ENCODE measurements at places on chromosomes 12 and 14.

- DNase-seq = no peak
Measured at GRCh38 chr14:64209444-64210131, 84.6 kb downstream of the ESR2 start.

GRCh38 chr12:116434155-116435011 is 124.8 kb upstream of the MAP1LC3B2 start:
- peak; percentile 45 for DNase-seq

DNA sequence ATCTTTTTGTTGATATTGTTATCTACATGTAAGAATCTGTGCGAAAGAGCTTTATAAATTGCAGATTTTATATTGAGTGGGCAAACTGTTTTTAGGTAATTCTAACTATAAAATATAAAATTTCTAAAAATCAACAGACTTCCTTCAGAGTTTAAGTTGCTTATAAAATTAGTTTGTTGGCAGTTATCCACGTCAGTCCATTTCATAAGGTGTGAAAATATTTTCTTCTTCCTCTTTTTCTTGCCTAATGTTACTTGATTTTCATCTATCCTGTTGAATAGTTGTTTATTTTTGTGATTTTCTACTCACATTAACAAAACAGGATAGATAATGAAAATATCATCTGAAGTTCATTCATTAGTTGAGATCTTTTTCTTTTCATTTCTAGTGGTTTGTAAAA is 58.0 kb downstream of the RASSF8 start:
- DNase-seq = no peak

- peak; percentile 30 for DNase-seq
Measured at GRCh38 chr12:119211884-119212283, 33.2 kb downstream of the HSPB8 start.

GRCh38 chr14:48973151-48973550 is 613.0 kb downstream of the RPS29 start:
- DNase-seq = no peak

DNA sequence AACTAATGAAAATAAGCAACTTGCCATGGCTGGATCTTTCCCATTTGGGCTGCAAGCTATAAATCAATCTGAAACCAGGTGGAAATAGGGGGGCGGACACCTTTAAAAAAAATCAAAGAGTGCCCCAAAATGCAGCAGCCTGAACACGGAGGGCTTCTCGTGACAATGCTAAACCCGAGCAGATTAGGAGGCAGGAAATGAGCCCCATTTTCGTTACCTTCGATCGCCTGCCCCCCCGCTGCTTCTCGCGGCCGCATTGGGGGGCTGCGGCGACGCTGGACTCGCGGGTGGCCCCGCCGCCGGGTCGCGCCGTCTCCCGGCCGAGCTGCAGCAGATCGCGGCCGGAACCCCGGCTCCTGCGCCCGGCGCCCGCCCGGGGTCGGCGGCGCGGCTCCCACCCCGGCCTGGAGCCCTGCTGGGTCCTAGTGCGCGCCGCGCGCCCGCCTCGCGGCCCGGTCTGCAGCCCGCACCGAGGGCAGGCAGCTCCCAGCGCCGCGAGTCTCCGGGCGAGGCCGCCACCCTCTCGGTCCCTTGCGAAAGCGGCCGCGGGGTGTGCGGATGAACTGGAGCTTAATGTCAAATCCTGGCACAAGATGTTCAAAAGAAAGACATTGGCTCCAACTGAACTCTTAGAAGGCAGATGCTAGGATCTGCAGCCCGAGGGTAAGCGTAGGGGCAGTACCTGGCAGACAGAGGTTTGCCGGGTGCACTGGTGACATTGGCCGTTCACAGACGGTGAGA is 201.9 kb upstream of the FOXN3 start:
- DNase-seq = peak; percentile 54
